ENCODE measurements at places on chromosomes 2 and 18.

DNA sequence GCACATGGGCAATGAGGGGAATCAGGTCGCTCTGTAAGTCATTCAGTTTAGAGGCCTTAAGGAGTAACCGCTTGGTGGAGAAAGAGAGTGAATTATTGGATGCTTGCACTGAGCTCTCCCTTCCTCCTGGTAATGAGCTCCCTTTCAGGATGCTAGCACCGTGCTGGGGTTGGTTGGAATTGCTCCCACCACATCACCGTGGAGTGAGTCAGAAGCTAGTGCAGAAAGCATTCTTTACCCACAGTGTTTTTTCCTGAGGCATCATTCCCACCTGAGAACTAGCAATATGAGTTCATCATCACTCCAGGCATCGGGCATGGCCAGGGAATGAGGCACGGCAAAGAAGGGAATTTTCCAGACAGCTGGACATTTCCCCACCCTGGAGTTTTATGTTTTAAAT is 57.6 kb downstream of the ITGB6 start:
- DNase-seq, result no peak

DNA sequence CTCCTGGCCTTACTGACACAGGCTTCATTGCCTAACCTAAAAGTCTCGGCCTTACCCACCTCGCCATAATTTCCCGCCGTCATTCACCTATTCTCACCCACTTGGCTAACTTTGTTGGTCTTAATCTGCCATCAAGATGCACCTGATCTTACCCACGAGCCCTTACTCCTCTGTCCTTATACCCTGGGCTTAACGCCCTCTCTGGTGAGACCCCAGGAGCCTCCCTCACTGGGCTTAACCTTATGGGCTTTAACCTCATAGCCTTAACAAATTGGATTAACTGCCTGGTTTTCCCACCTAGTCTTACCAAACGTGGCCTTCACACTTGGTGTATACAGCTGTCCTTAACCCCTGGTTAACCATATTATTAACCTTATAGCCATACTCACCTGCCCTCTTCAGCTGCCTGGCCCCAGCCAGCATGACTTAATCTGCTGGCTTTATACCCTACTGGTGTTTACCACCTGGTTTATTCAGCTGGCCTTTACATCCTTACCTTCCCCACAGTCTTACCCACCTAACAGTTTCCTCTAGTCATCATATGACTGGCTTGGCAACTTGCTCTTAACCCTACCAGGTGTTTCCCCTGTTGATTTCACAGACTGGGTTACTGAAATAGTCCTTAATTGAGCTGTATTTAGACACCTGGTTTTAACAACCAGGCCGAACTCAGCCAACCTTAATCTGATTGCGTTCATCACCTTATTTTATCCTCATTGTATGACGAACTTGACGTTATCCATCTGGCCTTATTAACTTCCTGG is 132.0 kb upstream of the ZSWIM2 start:
- no peak for DNase-seq

DNA sequence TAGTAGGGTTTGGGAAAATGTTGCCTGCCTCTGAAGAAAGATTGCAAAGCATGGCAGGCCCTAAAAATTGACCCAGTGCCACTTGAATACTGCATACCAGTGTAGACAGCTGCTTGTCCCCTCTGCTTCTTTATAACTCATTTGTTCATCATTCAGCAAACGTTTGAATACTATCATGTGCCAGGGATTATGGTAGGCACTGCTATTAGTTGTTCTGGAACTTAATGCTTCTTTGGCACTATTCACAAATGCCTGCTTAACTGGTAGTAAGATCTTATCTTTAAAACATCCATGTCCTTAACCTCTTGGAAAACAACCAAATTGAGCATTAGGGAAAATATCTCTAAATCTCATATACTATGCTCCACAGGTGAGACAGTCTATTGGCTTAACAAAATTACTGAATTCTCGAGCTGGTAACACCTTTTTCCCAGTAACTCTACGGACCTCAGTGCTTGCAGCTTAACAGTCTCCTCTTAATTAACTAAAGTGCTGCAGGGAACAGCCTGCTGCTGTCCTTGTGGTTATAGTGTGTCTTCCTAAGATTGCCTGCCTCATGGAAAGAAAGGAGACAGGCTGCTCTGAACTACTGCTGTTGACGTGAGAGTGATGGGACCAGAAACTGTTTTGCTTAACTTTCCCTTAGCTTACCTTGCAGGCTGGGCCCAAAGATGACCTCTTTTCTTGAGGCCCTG is 93.2 kb downstream of the MIB1 start:
- DNase-seq, result no peak

DNA sequence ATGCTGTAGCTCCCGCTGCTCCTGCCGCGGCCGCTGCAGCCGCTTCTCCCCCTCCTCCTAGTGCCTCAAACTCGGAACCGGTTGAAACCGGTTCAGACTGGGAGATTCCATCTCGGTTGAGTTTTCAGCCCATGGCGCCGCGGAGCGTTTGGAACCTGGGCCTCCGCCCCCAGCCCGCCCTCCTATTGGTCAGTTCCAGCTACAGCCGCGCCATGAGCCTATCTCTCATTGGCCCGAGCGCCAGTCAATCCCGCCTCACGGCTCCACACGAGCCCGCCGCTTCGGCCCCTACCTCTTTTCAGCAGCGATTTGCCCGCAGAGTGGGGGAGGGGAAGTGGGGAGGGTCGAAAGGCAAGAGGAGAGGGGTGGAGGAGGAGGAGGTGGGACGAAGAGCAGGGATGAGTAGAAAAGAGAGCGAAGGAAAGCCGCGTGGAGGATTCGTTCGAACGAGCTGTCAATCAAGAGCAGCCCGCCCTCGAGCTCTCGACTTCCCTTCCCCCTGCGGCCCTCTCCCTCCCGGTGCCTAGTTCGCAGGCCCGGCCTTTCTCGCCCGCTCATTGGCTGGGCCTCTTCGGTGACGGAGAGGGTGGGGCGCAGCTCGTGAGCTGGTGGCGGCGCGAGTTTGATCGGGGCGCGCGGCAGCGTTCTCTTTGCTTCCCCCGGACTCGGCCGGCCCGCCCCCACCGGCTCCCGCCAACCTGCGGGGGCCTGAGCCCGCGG is at the start of gene XPO1:
Gene XPO1, minus strand, starts transcription at position 157 of the 720 bp plus-strand sequence. CDS start 4,459 bp downstream, outside the sequence.
- DNase-seq, result peak; percentile 99
